ENCODE measurements at places on chromosomes 2 and 18.

GRCh38 chr18:66874812-66875474 is 271.1 kb upstream of the CDH19 start:
- no peak for DNase-seq

DNA sequence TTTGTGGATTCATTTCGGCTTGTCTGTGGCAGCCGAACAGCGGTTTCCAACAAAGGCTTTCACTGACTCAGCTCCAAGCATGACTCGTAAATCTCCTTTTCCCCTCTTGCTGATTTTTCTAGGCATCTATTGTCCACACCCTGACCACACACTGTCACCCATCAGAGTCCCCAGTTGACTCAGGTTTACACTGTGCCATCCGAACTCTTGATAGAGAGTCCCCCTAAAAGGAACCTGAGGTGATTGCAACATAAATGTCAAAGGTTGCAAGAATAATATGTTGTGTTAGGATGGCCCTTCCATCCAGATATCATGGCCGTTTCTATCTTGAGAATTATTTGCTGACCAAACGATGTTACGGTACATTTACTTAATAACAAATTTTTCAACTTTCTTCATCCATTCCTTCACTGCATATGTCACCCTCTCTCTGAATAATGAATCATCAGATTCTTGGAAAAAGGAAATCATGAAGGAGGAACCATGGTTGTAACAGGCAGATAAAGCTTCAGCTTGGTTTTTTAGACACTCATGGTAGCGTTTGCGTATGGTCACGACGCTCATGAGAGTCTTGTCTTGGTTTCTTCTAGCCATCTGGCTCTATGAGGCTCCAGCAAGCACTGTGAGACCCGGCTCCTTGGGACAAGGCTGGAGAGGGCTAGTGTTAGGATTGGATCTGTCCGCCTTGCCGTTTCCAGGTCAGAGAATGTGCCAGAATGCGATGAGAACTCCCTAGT is 72.1 kb downstream of the NPAS2 start:
- peak; percentile 70 for DNase-seq

DNA sequence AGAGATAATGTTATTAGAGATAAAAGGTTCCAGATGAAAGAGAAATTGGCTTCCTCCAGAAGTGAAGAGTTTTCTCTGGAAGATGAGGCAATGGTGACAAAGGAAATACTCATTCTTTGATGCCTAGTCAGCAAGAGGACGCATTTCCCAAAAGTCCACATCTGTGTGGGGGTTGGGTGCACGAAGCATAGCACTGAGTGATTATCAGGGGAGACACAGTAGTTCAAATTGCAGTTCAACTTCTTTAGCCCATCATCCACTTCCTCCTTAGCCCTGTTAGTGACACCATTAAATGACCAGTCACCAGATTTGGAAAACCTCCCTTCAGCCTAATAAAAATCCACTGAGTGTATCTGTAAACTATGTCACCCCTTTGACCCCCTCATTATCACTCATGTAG is 80.9 kb upstream of the PHLPP1 start:
- peak; percentile 8 for DNase-seq

DNA sequence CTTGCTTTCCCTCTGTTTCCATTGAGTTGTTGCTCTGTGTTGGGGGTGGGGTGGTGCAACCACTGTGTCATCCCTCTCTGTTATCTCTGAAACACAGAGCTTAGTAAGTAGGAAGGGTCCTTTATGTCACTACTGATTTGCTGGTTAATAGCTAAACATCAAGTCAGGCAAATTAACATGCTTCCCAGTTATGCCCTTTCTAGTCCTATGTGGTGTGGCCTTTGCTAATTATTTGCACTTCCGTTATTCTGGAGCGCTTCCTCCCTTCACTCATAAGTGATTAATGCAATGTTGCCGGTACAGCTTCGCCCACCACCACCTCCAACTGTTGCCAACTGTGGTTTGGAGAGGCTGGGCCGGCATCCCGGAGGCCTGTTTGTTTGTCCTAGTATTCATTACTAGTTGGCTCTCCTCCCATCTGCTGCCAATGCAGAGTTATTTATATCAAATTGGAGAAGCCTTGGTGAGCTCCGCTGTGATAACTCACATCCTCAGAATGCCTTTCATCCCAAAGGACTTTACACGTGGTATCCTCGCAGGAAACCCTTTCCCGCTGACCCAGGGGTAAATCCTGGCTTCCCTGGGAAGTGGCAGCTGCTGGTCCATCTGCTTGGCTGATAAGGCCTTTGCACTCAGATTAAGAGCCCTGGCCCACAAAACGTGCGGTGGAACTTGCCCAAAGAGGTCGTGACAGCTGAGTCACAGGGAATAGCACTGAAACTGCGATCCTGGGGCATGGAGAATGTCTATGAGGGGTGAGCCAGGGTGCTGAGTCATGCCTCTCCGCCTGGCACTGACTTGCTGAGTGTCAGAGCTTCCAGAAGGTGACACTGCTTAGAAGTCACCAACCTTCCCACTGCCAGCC is 72.0 kb upstream of the ZCCHC2 start:
- DNase-seq: peak; percentile 86

GRCh38 chr2:75574106-75574505 is 13.4 kb upstream of the EVA1A start:
- no peak for DNase-seq

- peak; percentile 76 for DNase-seq
These were observed 11.0 kb upstream of the FARP2 start for GRCh38 chr2:241344925-241345651.

DNA sequence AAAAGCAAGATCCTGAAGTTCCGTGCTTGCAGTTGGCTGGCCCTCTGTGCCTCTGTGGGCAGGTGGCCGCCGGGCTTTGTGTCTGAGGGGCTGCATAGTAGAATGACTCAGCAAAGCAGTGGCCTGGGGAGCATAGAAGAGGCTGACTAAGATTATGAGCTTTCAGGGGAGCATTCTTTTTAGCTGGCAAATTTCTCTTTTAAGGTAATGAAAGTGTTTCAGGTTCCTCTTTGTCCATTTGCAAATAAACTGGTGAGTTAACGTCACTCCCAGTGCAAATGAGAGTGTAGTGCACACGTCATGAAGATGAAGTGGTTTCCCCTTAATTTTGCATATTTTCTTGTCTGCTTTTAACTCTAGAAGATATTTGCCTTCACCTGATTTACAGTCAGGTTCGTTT is 98.6 kb downstream of the BCL2L11 start:
- no peak for DNase-seq

DNA sequence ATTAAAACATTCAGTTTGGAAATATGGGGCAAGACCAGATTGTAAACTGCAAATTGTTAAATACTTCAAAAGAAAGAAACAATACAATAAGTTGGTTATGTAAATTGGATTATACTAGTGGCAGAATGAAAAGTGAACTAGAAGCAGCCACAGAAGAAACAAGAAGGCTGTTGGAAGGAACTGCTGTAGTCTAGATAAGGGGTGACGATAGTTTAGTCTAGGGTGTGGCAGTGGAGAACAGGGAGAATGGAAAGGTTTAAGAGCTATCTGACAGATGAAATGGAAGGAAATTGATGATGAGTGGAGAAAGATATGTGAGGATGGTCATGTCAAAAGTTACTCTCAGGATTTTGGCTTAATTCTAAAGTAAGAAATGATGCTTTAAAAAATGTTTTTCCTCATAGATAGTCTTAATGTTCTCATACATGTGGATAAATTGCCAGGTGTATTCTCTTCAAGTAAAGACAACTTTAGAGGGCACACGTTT is 179.7 kb downstream of the GPD2 start:
- DNase-seq: no peak

GRCh38 chr2:176147800-176148496 is 3.4 kb upstream of the HOXD4 start:
- no peak for DNase-seq

DNA sequence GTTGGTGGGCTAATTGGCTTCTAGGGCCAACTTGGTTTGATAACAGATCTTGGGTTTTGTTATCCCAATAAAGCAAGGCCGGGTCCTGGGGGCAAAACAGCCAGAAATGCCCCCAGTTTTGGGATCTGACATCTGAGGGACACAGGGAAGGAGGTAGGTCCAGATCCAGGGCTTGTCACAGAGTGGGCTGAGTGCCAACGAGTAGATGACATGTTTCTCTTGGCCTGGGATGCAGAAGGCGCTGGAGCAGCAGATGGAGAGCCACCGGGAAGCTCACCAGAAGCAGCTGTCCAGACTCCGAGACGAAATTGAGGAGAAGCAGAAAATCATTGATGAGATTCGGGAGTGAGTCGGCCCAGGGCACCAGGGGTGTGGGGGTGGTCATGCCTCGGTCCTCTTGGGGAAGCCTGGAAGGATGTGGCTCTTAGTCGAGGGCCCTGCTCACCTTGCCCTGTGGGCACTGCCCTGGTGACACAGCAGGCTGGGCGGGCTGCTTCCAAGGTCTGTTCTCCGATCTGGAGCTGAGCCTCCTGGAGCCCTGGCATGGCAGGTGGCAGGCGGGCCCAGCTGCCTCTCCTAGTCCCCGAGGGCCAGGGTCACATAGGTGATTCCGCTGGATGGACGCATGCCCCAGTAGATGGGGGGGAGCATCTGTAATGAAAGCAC is 40.2 kb upstream of the LYPD6B start:
- DNase-seq: no peak

- DNase-seq: no peak
These were observed 130.1 kb downstream of the MBP start for GRCh38 chr18:77002496-77002895.

GRCh38 chr2:58081000-58081399 is 34.4 kb downstream of the VRK2 start:
- no peak for DNase-seq

DNA sequence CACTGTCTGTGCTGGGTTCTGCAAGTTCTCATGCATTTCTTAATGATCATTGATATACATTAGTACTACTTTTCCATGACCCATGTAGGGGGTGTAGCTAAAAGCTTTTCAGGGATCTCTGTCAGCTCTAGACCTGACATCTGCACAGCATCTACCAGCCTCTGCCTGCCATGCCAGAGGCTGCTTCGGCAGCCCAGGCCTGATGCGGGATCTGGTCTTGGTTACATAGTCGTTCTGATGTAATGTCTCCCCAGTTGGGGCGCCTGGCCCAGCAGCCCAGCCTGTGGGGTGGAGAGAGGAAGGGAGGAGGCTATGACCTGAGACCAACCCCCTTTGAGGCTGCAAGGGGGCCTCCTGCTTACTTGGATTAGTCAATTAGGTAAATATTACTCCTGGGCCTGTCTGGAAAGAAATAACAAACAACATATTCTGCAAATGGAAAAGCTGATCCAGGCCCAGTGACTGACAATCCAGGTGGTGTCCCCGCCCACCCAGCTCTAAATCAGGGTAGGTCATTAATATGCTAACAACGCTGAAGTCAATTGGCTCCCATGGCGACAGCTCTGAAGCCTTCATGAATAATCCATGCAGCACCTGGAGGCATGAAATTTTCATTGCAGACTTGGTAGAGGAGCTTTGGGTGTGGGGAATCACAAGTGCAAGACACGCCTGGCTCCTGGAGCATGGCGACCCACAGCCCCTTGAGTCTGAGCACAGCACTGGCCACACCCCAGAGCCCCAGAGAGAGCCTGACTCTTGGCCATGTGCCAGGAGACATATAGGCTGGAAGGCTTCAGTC is 575.3 kb downstream of the CMPK2 start:
- no peak for DNase-seq

GRCh38 chr2:41791523-41791922 is 256.3 kb upstream of the PKDCC start:
- DNase-seq: peak; percentile 19

DNA sequence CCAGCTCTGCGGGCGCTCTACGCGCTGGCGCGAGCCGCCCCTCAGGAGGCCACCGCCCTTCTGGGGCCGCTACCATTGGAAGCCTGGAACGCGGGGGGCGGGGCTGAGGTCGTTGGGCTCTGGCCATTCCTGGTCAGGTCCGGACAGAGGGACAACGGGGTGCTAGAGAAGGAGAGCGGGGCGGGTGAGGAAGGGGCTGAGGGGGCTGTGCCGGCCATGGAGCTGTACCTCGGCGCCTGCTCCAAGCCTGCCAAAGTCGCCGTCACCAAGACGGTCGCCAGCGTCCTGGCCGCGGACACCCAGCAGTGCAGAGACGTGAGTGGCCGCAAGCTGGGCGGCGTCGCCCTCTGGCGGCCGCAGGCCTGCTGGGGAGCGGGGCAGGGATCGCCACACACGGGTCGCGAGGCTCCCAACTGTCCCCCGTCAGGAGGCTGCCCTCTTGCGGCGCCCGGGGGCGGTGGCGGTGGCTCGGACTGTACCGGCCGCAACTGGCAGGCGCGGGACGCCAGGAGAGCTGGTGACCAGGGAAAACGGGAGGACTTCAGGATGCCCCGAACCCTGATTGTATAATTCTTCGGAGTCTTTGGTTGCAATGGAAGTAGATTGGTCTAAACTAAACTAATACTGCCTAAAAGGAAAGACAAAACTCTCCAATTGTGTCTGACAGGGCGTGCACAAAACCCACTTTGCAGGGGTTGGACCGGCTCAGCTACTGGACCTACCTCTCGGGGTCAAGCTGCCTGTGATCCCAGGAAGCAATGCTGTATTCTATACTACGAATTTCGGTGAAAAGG is at the start of gene FSIP2:
Gene FSIP2, plus strand, starts transcription at position 126 of the 794 bp plus-strand sequence. Its CDS starts 91 bp downstream, at position 217.
- no peak for DNase-seq

DNA sequence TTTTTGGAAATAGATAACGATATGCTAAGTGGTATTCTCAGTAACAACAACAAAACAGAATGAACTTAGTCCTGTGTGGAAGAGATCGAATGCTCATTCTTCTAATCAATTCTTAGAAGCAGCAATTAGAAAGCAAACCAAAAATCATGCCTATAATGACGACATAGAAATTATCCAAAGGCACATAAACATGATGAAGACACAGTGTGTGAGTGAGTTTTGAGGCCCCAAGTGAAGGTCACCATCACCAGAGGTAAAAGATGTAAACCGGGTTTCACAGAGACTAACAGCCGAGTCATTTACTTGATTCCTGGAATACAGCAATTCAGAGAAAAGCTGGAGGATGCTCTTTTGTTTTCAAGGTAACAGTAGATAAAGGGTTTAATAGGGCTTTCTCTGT is 509.2 kb downstream of the TDRD15 start:
- DNase-seq: no peak

DNA sequence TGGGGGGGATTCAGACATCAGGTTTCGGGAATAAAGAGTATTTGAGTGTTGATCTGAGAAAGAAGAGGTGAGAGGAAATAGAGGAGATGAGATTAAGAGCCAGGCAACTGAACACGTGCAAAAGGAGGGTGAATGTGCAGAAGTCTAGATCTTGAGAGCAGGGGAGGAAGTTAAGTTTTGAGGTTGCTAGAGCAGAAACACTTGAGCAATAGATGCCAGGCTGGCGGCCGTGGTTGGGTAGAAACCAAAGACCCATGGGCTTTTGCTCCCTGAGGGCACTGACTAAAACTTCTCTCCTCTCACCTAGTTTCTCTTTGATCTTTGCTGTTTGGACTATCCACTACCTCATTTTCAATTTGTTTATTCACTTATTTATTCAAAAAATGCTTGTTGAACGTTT is 116.0 kb downstream of the CDC42EP3 start:
- no peak for DNase-seq

DNA sequence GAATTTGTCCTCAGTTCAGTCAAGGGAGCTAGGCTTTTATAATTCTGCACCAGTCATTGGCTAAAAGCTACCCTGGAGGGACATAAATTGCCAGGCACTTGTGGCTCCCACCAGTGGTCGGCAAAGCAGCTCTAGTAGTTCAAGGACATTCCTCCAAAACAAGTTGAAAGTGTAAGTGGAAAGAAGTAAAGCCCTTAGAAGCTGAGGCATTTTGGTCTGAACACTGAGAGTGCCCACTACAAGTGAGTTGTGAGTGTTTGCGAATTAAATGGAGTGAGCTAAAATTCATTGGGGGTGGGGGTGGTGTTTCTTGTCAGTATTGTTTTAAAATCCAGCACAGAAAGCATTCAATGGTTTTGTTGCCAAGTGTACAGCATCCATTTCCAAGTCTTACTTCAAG is 879.9 kb upstream of the CDH2 start:
- DNase-seq: no peak
